ENCODE measurements at places on chromosomes 2 and 18. TPM values are rescaled to one million over a fixed set of nuclear protein-coding genes. Genes with fewer than 3 reads are reported as not detected.
A peak's percentile ranks its signal among the peaks of the same experiment; 100 is the strongest.

- DNase-seq, result no peak
Observed at GRCh38 chr2:50551868-50552267, 480.1 kb downstream of the NRXN1 start.

DNA sequence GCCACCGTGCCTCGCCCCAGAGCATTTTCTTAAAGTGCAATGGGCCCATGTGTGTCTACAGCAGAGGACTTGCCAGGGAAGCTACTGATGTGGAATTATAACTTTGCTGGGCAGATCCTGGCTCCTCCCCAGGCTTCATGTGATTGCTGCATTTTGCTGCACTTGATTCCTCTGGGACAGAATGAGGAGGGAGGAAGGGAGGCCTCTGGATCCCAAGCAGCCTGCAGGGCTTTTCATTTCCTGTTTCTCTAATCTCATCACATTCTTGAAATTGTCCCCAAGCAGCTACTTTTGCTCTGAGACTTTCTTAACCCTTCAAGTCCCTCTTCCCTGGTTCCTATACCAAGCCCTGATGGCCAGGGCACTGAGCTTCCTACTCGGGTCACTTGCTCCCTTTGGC lies 134.4 kb upstream of the SEC11C start:
- peak; percentile 54 for DNase-seq

- no peak for DNase-seq
Observed at GRCh38 chr2:176753752-176754474, 458.7 kb upstream of the HNRNPA3 start.

GRCh38 chr18:77132369-77133050 lies at the start of gene MBP:
MBP (minus strand) TSS chr18:77132783; CDS start chr18:77105261, 27,522 bp downstream.
- no peak for DNase-seq

- DNase-seq, result no peak
Observed at GRCh38 chr2:146412625-146413024, 1432.2 kb upstream of the ACVR2A start.

GRCh38 chr2:234300932-234301823 lies 195.7 kb downstream of the ARL4C start:
- DNase-seq, result no peak

DNA sequence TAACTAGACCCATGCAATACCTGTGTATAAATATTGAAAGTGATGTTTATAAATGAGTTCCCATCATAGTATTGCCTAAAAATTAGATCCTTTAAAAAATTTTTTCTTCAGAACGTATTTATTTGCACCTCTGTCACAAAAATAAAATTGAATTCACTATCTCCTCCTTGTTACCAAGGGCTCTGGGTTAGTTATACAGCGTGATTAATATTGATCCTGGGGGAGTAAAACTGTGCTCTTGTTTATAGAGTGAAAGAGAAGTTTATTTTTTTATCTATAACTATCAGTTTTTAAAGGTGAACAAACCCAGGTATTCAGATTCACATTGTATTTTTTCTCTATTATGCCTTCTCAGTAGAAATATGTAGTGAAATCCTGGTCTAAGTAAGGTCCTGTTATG lies 458.5 kb downstream of the CPS1 start:
- no peak for DNase-seq

GRCh38 chr18:74288730-74289129 lies 3.0 kb downstream of the CYB5A start:
- no peak for DNase-seq

DNA sequence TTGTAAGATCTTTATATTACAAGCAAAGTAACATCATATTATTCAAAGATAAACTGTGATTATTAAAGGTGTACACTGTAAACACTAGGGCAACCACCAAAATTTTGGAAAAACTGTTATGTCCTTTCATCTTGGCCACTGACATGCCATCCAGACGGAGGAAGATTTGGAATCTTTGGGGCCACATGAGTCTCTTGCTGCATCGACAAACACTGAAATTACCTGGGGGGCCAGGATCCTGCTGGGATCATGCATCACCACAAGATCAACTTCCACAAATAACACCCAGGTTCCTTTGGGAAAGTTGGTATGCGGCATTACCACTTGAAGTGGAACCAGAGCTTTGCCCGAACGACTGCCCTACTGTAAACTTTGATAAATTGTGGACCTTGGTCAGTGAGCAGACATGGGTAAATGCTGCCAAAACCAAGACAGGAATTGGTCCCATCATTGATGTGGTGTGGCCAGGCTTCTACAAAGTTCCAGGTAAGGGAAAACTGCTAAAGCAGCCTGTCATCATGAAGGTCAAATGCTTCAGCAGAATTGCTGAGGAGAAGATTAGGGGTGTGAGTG lies 110.6 kb upstream of the UXS1 start:
- no peak for DNase-seq

- DNase-seq, result no peak
Observed at GRCh38 chr2:24745825-24746224, 47.4 kb downstream of the PTRHD1 start.

- DNase-seq, result no peak
Observed at GRCh38 chr2:239423551-239423950, 22.7 kb upstream of the HDAC4 start.

- no peak for DNase-seq
Observed at GRCh38 chr2:222217712-222218111, 81.1 kb downstream of the PAX3 start.

DNA sequence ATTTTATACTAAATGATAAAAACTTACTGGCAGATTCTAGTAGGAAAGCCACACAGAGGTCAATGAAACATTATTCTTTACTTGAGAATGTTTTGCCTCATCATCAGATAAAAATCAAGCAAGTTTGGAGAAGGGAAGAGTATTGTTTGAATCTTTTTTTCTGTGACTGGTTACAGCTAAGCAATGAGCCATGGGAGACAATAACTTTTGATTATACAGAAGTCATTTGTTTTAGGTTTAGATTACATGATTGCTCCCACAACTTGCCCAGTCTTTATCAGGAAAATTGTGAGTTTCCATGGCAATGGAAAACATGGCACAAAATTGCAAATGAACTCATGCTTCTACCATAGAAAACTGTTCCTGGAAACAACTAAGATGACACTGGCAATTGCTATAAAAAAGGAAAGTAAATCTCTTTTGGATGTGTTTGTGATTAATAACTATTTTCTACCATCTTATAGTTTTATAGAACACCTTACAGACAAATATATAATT lies 476.8 kb downstream of the MBD2 start:
- no peak for DNase-seq

DNA sequence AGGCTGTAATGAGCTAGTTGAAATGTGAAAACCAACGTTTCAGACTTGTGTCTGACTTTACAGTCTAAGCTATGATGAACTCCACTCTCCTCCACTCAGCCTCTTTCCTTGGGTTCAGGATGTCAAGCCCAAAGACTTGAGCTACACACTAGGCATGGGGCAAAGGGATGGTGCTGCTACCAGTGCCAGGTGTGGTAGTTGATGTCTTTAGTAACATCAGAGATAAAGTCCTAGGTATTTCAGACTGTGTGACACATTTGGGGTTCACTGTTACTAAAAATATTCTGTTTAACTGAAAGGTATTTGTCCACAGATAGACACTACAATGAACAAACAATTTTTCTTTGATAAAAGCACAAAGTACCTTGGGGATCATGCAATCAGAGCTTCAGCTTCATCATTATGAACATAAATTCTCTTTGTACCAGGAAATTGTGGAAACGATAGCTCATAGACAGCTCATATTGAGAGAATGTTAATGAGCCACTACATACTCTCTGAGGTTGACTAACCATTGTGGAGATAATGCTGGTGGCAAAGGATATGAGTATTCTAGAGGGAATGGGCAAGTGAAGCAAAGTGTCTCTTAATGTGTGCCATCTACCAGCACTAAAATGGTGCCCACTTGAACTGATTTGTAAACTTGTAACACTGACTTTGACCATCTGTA lies 253.7 kb upstream of the THUMPD2 start:
- DNase-seq, result no peak

DNA sequence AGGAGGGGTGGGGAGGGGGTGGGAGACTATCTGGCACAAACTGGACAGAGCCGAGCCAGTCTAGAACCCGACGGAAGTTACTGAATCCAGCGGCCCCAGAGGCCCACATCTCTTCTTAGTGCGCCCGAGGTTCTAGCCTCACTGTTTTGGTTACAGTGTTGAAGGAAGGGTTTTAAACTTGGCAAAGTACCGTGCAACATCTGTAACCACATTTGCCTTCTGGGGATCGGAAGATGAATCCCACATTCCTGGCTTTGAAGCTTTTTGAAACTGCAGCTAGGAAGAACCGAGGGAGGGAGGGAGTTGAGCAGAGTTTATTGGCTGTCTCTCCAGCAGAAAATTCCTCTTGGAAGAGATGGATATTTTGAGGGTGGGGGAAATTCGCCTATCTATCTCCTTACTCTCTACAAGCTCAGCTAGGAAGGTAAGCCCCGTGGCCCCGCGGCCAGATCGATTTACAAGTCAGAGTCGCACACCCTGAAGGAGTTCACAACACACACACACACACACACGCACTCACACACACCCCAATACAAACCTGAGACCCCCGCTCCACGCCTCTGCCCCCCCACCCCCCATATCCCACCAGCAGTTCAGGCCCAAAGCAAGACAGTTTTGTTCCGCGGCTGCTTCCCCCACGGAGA lies 1.0 kb downstream of the ACVR1 start:
- DNase-seq, result peak; percentile 25

GRCh38 chr2:32363597-32363996 lies 6.8 kb downstream of the BIRC6 start:
- DNase-seq, result no peak

- DNase-seq, result no peak
Observed at GRCh38 chr2:220469201-220469600, 841.8 kb downstream of the SLC4A3 start.

DNA sequence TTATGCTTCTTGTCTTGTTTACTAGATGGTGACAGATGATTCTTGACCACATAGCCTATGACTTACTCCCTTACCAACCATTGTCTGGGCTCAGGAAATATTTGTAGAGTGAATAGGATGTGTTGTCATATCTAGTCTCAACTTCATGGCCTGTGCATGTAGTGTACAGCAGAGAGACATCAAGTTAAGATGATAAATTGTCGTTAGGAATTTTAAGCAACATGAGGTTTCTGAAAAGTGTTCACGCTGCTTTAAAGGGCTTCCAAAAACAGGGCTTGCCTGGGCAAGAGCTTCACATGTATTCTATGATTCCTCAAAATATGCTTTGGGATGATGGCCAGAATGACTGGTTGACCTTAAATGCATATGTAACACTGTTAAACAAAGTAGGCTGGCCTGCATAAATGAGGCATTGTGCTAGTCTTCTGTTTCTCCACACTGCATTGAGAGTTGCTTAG lies 424.0 kb downstream of the RND3 start:
- DNase-seq, result no peak

DNA sequence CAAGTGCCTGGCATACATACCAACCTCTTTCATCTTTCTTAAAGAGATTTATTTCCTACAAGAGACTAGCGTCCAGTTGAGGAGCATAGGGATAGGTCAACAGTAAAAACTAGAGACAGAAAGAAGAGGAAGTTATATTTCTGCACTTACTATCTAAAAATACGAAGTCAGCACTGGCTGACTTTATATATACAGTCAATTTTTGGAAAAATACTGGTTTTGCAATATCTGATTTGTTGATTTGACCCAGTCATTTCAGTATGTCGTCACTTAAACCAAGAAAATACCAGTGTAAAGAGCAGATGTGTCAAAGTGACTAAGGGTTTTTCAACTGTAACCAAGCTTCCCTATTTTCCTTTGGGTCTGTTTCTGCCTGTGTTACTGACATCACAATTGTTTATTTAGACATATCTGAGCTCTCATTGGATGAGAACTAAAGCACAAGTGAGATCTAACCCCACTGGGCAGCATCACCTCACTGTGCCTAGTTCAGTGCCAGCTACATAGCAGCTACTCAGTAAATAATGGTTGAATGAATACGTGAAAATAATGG lies 23.0 kb downstream of the CYTIP start:
- no peak for DNase-seq

- no peak for DNase-seq
Observed at GRCh38 chr2:77954931-77955330, 432.8 kb upstream of the LRRTM4 start.

DNA sequence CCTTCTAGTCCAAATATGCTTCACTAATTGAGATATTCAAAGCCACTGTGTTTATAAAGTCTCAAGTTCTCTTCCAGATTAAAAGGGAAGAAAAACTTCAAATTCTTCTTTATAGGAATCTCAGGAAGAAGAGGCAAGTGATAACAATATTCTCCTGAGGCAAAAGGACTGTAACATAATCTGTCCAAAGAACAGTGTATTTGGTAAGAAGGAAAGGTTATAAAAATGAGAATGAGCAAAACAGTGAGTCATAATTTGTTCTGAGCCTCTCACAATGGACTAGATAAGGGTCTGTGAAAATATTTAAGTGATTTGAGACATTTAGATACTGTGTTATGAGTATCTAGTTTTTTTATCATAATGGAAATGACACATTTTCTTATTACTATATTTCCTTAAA lies 44.3 kb downstream of the SNRPD1 start:
- DNase-seq, result no peak

- DNase-seq, result no peak
Observed at GRCh38 chr18:75346671-75347070, 80.8 kb downstream of the SMIM21 start.

GRCh38 chr2:23803965-23804542 lies 122.9 kb downstream of the ATAD2B start:
- no peak for DNase-seq

GRCh38 chr2:112149194-112149593 lies 11.0 kb downstream of the FBLN7 start:
- DNase-seq, result no peak

DNA sequence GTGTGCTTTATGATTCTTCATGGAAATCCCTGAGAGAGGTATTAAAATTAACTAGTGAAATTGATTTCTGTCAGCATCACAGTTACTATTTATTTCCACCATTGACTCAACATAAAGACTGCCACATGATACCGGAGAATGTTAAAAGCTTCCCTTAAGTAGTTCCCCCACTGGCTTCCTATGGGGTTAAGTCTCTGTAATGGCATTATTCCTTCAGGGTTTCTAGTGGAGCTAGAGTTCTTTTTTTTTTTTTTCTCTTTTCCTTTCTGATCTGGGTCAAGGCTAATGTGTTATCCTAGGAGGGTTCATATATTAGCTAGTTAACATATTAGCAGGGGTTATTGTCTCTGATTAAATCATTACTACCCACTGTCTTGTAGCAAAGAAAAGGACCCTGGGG lies 1919.1 kb upstream of the PIK3C3 start:
- no peak for DNase-seq

WNT6 gene
- 0.50 TPM for polyA plus RNA-seq

CFAP221 gene
- polyA plus RNA-seq, result 19.2 TPM

ACVR2A gene
- 20.7 TPM for polyA plus RNA-seq

ARHGAP15 gene
- 3.0 TPM for polyA plus RNA-seq

RTP5 gene
- polyA plus RNA-seq, result not detected

PROM2 gene
- 26.4 TPM for polyA plus RNA-seq

TFCP2L1 gene
- polyA plus RNA-seq, result 66.8 TPM

APLF gene
- polyA plus RNA-seq, result 3.7 TPM

CNTNAP5 gene
- polyA plus RNA-seq, result 0.03 TPM

ZNF892 gene
- 6.6 TPM for polyA plus RNA-seq

ABCG5 gene
- 0.91 TPM for polyA plus RNA-seq

RAB11FIP5 gene
- polyA plus RNA-seq, result 45.6 TPM

ASPRV1 gene
- 5.6 TPM for polyA plus RNA-seq

CRYBA2 gene
- polyA plus RNA-seq, result not detected

SKA1 gene
- 5.8 TPM for polyA plus RNA-seq

CNRIP1 gene
- 23.0 TPM for polyA plus RNA-seq

REG1A gene
- polyA plus RNA-seq, result not detected

IL36B gene
- not detected for polyA plus RNA-seq

Data from renal cortex interstitium (tissue), 15 donors.